CD4-positive, alpha-beta T cell (primary cell): ENCODE measurements at places on chromosomes 1 and 21.

DNA sequence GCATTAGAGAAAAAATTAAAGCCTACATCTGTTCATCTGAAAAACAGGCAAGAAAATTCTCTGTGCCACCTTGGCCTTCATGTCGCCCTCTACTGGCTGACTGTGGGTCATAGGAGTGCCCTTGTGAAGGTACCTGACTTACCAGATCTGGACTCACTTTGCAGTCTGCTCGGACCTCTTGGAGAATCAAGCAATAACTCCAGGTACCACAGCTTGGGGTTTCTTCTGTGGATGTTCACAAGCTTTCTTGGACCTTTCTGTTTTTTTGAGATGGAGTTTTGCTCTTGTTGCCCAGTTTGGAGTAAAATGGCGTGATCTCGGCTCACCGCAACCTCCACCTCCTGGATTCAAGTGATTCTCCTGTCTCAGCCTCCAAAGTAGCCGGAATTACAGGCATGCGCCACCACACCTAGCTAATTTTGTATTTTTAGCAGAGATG lies 2.4 kb upstream of the PRAMEF18 start:
- peak; percentile 25 for DNase-seq

DNA sequence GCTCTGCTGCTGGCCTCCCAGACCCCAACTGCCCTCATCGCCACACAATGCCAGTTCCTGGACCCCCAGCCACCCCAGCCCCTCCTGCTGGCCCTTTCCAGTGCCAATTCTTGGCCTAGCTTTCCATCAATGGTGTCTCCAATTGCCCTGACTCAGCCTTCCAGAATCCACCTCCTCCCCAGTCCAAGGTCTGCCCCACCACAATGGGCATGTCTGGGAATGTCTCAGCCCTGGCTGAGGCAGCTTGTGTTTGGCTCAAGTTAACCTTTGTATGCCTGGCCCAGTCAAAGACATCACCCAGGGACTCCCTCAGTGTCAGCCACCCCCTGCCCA lies 16.4 kb downstream of the ALDH4A1 start:
- DNase-seq: no peak

- peak; percentile 31 for DNase-seq
These were observed 449 bp downstream of the EPS15 start for GRCh38 chr1:51518586-51519047.

- no peak for DNase-seq
These were observed 11.3 kb downstream of the EFHD2 start for GRCh38 chr1:15420853-15421465.

GRCh38 chr1:185813401-185813979 lies 79.3 kb downstream of the HMCN1 start:
- DNase-seq: peak; percentile 26

GRCh38 chr1:88634538-88634937 lies 49.5 kb upstream of the PKN2 start:
- no peak for DNase-seq

DNA sequence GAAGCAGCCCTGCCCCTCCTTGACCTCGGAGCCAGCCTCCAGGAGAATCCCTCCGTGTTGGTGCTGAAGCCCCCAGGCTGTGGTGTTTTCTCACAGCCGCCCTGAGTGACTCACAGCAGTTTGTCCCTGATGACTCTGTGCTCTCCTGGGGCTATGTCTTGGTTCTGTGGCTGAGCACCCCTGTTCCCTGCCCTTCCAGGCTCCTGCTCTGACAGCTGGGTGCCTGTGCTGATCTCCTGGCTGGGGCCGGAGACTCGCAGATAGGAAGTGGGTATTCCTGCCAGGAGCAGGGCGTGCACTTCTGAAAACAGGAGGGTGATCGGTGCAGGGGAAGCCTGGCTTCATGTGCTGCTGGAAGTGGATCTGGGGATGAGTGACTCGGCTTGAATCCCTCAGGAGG lies 34.5 kb downstream of the POFUT2 start:
- DNase-seq: no peak

GRCh38 chr1:6163973-6164617 lies 16.0 kb downstream of the CHD5 start:
- DNase-seq: no peak

GRCh38 chr1:27773826-27774445 lies 917 bp downstream of the STX12 start:
- no peak for DNase-seq

DNA sequence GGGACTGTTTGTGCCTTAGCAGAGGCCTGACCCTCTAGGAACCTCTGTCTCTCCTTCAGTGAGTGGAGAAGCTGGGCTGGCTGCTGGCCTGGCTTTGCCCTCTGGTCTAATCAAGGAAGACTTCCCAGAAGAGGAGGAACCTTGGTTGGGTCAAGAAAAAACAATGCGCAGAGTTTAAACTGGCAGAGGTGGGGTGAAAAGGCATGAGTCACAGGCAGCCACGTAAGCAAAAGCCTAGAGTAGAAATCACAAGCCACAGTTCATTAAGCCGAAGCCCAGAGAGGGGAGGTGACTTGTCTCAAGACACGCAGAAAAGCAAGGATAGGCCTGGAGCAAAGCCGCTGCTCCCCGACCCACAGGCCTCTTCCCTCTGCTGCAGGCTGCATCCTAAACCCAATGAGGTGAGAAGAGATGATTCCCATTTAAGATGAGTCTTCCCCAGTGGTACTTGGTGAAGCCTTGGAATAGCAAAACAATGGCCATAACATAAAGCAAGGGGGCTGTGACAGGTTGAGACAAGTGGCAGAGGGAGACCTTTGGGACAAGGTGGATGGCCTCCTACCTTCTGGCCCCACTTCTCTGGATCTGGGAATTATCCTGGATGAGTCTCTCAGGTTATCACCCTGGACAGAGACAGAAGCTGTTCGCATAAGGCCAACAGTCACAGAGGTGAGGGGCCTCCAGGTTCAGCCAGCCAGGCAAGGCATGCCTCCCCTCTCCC lies 7.7 kb downstream of the PDZK1IP1 start:
- no peak for DNase-seq

GRCh38 chr1:53631622-53632310 lies 107.2 kb downstream of the GLIS1 start:
- DNase-seq: no peak

- DNase-seq: peak; percentile 50
These were observed 146.2 kb upstream of the KRTAP19-8 start for GRCh38 chr21:31184459-31184858.

GRCh38 chr1:244349103-244349531 lies 102.6 kb downstream of the ADSS2 start:
- no peak for DNase-seq

DNA sequence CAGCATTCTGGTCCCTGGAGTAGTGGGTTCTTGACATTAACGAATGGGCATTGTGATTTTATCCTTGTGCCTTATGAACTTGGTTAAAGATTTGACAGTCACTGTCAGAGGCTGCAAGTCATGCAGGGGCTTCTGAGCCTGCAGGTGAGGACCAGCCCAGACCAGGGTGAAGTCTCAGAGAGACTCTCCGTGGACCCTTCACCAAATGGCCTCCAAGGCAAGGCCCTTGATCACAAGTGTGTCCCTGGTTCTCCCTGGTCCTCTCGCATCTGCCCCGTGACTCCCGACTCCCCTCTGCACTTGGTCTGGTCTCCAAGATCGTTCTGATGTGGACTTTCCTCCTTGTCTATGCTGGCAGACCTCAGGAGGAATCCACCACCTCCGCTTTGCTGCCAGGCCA lies 476.5 kb upstream of the VAMP3 start:
- DNase-seq: no peak

DNA sequence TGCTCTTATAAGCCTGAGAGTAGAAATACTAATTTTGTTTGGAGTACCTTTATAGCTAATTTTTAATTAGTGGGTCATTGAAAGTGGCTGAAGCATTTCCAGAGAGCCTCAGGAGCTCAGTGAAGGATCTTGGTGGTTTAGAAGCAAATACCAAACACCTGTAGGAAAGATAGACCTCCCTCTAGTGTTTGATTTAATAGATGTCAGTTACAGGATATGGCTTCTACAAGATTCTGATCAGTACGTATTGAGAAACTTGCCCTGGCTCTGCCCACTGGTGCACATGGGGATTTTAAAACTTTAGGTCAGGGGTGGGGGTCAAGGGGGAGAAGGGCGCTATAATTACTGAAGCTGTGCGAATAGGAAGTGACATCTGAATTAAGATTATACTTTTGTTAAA lies 122.2 kb downstream of the POU2F1 start:
- DNase-seq: no peak

- DNase-seq: no peak
These were observed 46.4 kb downstream of the AJAP1 start for GRCh38 chr1:4700801-4701200.

GRCh38 chr1:196009362-196009761 lies 598.9 kb downstream of the KCNT2 start:
- no peak for DNase-seq

DNA sequence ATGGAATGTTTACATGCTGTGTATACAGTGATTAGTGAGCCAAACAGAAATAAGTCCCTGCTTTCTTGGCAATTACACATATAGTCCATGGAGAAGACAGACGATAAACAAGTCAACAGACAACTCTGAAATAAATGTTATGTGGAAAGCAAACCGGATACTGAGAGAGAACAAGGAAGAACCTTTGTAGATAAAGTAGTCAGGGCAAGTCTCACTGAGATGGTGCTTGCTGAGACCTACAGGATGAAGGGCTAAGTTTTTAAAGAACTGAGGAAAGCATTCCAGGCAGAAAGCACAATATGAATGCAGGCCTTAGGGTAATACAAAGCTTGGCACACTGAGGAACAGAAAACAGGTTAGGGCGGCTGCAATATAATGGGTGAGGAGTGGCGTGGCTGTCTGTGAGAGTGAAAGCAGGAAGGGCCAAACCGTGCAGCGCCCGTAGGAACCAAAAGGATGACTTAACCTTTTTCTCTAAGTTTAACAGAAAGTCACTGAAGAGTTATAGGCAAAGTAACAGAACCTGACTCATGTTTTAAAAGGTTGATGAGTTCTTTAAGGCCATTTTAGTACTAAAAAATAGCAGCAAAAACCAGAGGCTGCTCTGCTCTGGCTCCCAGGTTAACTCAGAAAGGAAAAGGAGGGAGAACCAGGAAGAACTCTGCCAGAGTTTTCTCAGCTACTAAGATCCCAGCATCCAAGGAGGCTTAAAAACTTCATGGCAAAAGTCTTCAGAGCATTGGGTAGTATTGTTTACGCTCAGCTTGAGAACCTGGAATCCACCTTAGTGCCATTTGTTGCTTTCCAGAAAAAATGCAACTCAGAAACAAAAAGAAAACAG lies 8.7 kb upstream of the TTF2 start:
- no peak for DNase-seq

- no peak for DNase-seq
These were observed 5.1 kb downstream of the HOOK1 start for GRCh38 chr1:59819566-59820438.

GRCh38 chr1:35745124-35745730 lies 24.6 kb downstream of the CLSPN start:
- DNase-seq: no peak

DNA sequence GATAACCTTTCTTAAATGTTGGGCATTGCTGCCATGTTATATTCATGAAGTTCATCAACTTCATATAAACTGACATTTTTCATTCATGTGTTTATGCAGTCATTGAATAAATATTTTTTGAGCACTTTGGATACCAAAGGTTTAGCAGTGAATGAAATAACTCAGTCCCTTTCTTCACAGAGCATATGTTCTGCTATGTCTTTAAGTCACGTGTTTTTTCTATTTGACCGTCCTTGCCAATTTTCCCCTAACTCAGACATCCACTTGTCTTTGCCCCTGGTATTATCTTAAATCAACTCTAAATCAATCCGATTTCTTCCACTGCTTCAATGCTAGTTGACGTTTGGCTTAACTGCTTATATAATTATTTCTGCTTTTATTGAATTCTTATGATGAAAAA lies 16.6 kb downstream of the ADARB1 start:
- DNase-seq: no peak

- DNase-seq: no peak
These were observed 55.6 kb downstream of the GALNT2 start for GRCh38 chr1:230122366-230123279.
